Brain microvascular endothelial cell (primary cell): ENCODE measurements at places on chromosomes 7 and 10.
A peak's percentile ranks its signal among the peaks of the same experiment; 100 is the strongest.

GRCh38 chr10:84217746-84218145 is 7.6 kb downstream of the LRIT2 start:
- DNase-seq = no peak

GRCh38 chr7:116950889-116951351 is 2.4 kb upstream of the ST7 start:
- DNase-seq = no peak

GRCh38 chr7:131231381-131232220 is 96.1 kb upstream of the MKLN1 start:
- DNase-seq = peak; percentile 40

GRCh38 chr7:107913851-107914250 is 22.9 kb downstream of the DLD start:
- DNase-seq = no peak

DNA sequence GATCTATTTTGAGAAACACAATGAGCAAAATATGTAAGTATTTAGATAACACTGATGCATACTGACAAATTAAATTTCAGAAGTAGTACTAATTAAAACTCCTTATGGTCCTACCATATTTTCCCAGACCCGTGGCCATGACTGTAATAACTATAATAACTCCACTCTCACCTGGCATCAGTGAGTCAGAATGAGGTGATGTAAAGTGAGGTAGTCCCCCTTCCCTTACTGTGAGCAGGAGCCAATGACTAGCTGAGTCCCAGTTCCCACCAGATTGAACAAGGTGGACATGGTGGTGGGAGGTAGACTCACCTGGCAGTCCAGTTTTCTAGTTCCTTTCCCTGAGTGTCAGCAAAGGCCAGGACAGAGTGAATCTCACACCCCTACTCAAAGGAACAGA is 630.5 kb upstream of the IGFBP3 start:
- no peak for DNase-seq

DNA sequence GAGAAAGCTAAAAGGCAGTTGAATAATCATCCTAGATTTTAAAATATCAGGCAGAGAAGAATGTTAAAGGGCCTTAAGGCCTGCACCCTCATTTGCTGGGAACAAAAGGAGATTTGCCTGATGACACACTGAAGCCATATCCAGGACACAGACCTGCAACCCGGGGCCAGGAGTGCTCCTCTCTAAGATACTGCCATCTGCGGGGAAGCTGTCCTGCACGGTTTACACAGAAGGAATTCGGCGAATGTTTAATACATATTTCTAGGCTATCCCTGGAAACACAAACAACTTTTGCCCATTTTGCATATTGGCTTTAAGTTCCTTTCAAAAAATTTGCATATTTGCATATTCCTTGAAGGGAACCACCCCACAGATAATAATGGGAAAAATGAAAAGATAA is 52.3 kb downstream of the DYNC1I1 start:
- no peak for DNase-seq

DNA sequence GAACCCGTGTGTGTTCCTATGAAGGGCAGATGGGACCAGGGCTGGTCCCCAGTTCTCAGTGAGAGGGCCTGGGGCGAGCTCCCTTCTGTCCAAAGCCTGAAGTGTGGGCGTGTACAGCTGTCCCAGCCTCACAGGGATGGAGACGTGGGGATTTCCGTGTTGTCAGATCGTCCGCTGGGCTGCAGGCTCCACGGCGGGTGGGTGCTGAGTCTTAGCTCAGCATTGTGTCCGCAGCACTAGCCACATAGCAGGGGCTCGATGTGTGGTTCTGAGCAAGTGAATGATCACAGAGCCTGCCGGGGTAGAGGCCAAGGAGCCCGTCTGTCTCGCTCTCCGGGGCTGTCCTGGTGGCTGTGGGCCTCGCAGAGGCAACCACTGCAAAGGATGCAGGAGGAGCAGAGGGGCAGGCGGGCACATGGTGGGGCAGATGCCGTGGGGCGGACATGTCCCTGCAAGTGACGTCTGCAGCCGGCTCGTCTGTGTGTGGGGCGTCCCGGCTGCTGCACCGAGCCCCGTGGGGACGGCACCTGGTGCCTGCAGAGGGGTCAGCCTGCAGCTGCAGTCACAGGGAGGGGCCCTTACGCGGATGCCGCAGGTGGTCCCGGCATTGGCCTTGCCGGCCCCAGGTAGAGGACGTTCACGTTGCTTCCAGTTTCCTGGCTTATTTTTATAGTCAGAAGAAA is 30.9 kb downstream of the FAM20C start:
- DNase-seq = no peak

GRCh38 chr10:2137549-2138174 is 400.3 kb upstream of the ADARB2 start:
- DNase-seq = no peak

- DNase-seq = no peak
Measured at GRCh38 chr7:20240080-20240926, 23.1 kb upstream of the MACC1 start.

- DNase-seq = no peak
Measured at GRCh38 chr10:19449860-19450259, 366.4 kb upstream of the PLXDC2 start.

DNA sequence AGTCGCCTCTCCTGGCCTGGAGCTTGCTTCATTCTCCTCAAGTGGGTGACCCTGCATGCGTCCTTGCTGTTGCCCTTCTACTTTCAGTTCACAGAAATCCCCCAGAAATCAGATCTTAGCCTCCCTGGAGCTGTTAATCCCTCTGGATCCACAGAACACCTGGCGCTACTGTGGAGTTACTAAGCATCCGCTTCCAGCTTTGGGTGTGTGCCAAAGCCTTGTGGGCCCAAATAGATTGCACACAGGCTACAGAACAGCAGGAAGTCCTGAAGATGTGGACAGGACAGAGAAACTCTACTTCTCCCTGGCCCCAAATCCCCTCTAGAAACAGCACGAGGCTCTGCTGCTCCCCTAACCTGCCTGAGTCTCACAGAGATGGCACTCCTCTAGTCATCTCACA is 36.6 kb upstream of the PDLIM1 start:
- peak; percentile 31 for DNase-seq

- DNase-seq = peak; percentile 27
Measured at GRCh38 chr7:87702326-87702725, 74.1 kb downstream of the RUNDC3B start.

- no peak for DNase-seq
Measured at GRCh38 chr7:28685242-28685643, 272.9 kb downstream of the TRIL start.

DNA sequence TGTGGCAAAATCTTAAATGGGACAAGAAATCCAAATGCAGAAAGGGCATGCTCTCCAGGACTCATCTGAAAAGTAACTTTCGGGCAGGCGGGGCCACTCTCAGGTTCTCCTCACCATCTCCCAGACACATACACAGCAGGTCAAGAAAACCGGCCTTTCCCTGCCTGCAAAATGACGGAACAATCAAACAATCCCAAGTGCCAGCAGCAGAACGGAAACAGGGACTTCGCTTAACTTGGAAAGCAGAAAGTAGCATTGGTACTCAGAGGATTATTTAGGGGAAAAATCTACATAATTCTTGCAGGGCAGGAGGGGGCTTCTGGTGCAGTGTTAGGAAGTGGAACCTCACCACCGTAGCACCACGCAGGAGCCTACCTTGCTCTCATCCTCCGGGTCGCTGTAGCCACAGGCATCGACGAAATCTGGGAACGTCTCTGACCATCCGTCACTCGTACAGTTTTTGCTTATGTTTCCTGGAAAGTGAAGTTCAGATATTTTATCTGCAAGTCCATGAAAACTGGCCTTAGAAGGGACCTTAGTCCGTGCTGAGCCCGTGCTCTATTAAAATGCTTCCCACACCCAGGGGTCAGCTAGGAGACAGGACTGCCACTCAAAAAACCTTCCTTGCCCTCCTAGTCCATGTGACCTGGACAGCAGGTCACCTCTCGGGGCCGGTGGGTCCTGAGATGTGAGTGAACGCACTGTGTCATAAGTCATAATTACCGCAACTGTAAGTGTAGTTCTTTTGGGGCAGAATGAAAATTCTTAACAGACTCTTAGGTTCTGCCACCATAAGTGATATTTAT is 41.1 kb downstream of the VIPR2 start:
- no peak for DNase-seq

DNA sequence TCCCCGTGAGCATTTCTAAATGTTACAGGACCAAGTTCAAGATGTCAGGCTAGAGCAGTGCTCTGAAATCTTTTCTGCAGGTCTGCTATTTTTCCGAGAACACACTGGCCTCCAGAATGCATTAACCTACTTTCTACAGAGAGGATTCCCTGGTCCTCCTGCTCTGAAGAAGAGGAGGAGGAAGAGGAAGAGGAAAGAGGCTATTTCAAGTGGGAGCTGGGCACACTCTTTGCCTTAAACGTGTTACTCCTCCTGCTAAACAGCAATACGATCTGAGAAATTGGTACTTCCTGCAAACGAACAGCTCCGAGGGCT is 157.4 kb downstream of the FRMD4A start:
- DNase-seq = no peak

- no peak for DNase-seq
Measured at GRCh38 chr10:70890917-70891431, 2.6 kb upstream of the PCBD1 start.

GRCh38 chr7:5605775-5606634 is 175.5 kb downstream of the RNF216 start:
- DNase-seq = no peak

DNA sequence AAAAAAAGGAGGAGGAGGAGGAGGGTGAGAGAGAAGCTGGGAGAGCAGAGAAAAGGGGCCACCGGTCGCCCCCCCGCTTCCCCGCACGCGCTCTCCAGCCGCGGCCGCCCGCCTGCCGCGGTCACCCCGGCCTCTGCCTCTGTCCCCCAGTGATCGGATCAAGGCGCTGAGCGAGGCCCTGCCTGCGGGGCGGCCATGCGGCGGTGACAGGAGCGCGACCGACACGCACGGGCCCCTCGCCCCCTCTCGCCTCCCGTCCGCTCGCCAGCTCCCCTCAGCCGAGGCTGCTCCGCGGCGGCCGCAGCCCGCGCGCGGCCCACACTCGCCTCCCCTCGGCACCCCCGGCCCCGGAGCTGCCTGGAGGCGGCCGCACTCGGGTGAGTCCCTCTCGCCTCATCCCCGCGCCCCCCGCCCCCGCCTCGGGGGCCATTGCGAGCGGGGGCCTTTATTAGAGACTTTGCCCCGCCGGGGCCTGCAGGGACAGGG is at the start of gene GTF2I:
Gene GTF2I, plus strand, starts transcription at position 27 of the 486 bp plus-strand sequence. CDS start 31,411 bp downstream, outside the sequence.
- DNase-seq = no peak

DNA sequence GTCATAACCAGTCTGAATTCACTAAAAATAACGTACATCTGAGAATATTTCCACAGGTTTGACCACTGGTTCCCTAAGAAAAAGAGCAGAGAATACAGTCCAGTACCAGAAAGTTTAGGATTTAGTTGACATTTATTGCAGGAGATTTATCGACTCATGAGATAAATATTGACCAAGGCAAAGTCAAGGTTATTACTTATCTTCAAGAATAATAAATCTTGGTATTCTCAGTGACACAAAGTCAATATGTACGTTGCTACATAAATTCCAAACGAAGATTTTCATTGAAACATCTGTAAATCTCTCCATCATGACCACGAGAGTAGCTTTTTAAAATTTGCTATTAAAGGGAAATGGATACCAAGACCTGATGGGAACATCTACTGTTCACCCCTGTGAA is 39.4 kb upstream of the GRB10 start:
- DNase-seq = no peak

- no peak for DNase-seq
Measured at GRCh38 chr10:92991513-92991912, 69.1 kb upstream of the CYP26C1 start.

DNA sequence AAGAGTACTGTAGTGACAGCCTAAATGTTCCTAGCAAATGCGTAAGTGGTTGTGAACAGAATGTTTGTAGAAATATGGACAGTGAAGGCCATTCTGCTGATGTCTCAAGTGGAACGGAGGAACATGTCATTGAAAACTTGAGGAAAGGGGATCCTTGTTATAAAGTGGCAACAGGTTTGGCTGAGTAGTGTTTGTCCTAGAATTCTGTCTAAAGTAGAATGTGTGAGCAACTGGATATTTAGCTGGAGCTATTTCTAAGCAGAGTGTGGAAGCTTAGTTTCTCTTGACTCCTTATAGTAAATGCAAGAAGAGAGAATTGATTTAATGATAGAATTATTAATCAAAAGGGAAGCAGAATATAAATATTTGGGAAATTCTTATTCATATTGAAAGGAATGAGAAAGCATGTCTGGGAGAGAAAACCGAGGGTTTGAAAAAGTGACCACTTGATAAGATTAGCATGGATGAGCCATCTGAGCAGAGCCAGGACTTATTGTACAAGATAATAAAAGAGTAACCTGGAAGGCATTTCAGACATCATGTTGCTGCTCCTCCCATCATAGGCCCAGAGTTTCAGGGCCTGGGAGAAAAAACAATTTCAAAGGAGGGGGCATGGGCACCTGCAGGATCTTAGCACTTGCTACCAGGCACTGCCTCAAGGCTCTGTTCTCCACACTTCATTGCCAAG is 276.1 kb downstream of the BMPER start:
- DNase-seq = no peak

DNA sequence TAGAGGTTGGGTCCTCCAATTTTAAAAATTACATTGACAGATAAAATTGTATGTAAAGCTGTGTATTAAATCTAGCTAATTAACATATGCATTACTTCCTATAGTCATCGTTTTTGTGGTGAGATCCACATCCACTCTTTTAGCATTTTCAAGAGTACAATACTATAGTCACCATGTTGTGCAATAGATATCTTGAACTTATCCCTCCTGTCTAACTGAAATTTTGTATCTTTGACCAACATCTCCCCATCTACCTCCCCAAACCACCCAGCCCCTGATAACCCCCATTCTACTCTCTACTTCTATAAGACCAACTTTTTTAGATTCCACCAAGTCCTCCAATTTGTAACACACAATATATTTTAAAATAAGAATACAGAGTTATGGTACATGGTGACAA is 208.0 kb downstream of the RELN start:
- DNase-seq = no peak

DNA sequence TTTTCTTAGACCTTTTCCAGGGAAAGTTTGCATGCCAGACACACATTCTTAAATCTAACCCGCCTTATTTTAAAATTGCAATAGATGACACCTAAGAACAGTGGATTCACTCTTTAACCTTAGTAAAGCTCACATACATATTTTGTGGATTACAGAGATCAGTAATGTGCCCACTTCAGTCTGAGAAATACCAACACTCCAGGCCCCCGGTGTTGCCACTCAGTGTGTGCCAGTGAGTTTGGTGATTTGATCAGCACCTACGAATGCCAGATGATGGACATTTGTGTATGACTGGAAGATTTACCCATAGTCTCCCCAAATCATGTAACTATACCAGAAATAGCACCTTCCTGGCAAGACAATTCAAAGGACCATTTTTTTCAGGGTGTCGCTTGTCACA is 2.6 kb downstream of the LRRN3 start:
- no peak for DNase-seq

GRCh38 chr7:134766779-134767519 is 12.5 kb upstream of the CALD1 start:
- peak; percentile 60 for DNase-seq

DNA sequence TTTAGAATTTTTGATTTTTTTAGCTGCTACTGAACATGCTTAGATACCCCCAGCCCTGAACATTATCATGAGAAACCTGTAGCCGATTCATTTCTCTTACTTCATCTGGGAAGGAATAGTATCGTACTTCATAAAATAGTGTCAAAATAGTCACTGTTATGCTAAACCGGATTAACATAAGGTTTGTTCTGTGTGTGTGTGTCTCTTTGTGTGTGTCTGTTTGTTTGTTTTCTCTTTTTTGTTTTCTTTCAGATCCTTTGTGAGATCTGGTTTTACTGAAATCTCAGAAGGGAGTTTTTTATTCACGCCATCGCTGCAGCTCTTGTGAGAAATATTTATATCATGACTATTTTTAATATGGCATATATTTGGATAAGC is 761 bp downstream of the LGI1 start:
- DNase-seq = no peak

GRCh38 chr10:35200487-35200886 is 73.8 kb downstream of the CREM start:
- no peak for DNase-seq
